ENCODE measurements at places on chromosomes 5 and 9.

DNA sequence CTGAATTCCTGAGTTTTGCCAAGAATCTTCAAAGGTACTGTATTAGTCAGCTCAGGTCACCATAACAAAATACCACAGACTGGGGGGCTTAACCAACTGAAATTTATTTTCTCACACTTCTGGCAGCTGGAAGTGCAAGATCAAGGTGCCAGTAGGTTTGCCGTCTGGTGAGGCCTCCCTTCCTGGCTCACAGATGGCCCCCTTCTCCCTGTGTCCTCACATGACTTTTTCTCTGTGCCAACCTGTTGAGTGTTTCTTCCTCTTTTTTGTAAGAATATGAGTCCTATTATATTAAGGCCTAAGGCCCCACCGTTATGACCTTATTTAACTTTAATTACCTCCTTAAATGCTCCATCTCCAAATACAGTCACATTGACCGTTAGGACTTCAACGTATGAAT lies 156.1 kb upstream of the KIF2A start:
- DNase-seq: no peak

GRCh38 chr5:165157219-165157618 lies 1651.8 kb downstream of the MAT2B start:
- no peak for DNase-seq

- DNase-seq: no peak
These were observed 124.5 kb downstream of the PDE4D start for GRCh38 chr5:59769041-59769360.

GRCh38 chr5:112757468-112758208 lies 20.0 kb downstream of the APC start:
- DNase-seq: no peak

DNA sequence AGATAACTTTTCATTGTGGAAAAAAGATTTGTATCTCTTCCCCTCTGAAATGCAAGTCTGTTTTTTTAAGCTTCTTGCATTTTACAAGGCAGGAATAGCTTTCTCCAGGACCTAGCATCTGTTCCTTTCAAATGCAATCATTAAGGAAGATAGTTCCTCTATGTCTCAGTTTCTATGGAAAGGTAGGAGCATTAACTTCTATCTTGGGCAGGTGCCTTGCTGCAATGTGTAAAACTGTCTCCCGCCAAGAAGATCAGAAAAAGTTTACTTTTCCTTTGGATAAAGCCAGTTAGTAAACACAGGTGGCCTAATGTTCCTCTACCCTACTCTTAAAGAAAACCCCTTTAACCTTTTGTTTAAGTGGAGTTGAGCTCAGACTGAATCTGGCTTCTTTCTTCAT lies 560.6 kb upstream of the CYLC2 start:
- DNase-seq: no peak

DNA sequence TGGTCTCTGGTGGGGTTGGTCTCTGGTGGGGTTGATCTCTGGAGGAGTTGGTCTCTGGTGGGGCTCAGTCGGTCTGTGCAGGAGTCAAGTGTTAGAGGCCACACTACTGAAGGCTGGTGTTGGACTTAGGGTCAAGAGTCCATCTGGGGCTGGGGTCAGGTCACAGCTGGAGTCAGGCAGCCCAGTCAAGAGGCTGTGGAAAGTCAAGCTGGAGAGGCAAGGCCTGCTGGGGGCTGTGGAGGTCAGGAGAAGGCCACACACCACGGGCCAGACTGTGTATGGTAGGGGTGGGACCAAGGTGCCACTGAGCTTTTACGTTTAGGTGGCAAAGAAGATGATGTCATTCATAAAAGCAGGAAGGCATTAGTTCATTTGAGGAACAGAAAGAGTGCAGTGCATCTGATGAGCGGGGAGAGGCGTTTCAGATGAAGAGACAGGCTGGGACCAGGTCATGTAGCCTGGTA lies 16.7 kb upstream of the CD74 start:
- DNase-seq: no peak

DNA sequence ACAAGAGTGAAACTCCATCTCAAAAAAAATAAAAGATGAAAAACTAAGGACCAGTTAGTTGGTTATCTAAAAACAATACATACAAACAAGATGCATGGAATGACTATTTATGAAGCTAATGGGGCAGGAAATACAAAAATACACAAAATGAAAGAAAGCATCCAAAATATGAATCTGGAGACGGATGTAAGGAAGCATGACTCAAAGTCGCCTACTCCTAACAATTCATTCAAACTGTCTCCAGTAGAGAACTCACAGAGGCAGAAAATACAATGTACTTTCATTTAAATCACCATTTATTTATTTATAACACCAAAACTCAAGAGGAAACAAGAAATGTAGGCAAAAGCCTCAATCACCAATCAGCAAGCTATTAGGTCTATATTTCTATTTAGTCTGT lies 68.4 kb downstream of the SCAI start:
- no peak for DNase-seq

DNA sequence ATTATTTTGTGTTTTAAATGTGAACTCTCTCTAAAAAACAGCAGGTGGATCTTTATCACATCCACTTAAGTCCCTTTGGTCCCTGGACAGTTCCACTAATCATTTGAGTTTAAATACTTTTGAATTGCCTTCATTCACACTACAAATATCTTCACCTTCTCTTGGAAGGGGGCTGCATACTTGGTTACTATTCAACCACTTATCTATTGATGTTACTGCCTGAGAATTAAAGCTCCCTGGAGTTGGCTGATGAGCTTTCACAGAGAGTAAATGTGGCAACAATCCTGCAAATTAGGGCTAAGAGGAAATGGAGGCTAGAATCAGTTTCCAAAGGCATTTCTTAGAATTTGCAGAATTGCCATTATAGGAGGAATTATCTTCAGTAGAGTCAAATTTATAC lies 180.4 kb downstream of the ST8SIA4 start:
- DNase-seq: no peak

- no peak for DNase-seq
These were observed 219.5 kb downstream of the PRR16 start for GRCh38 chr5:120683580-120683979.

DNA sequence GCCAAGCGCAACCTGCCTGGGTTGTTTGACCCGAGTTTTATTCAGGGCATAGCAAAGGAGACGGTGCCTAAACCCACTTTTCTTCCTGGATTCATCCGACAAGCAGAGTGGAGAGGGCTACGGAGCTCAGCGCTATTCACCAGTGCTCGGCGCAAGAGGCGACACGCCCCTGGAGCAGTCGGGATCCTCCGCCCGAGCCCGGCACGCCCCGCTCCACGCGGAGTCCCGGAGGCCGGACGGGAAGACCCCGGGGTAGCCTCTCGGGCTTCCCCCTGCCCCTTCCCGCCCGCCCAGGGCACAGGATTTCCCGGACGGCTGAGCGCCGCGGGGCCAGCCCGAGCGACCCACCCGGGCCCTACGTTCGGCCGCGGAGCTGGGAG lies 427 bp downstream of the SERINC5 start:
- no peak for DNase-seq

Measured in CMK (cell line).